HuH-7 (cell line): ENCODE measurements at places on chromosomes 1 and 21.

DNA sequence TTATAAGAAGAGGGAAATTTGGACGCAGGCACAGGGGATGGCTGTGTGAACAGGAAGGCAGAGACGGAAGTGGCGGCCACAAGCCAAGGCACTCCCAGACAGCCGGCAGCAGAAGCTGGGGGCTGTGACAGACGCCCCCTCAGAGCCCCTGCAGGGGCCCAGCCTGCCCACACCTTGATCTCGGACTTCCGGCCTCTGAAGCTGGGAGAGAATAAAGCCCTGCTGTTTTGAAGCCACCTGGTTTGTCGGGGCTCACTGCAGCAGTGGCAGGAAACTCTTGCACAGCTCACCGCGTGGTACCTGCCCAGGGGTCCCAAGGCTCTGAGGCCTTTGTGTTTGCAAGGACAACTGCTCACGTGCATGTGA is 13.7 kb downstream of the MEGF6 start:
- DNase-seq: no peak

- DNase-seq: no peak
These were observed 228.9 kb downstream of the TNR start for GRCh38 chr1:175514387-175514953.

- DNase-seq: no peak
These were observed 69.9 kb downstream of the RRAGC start for GRCh38 chr1:38789498-38790169.

- no peak for DNase-seq
These were observed 52.2 kb downstream of the DMRTB1 start for GRCh38 chr1:53511323-53511932.

DNA sequence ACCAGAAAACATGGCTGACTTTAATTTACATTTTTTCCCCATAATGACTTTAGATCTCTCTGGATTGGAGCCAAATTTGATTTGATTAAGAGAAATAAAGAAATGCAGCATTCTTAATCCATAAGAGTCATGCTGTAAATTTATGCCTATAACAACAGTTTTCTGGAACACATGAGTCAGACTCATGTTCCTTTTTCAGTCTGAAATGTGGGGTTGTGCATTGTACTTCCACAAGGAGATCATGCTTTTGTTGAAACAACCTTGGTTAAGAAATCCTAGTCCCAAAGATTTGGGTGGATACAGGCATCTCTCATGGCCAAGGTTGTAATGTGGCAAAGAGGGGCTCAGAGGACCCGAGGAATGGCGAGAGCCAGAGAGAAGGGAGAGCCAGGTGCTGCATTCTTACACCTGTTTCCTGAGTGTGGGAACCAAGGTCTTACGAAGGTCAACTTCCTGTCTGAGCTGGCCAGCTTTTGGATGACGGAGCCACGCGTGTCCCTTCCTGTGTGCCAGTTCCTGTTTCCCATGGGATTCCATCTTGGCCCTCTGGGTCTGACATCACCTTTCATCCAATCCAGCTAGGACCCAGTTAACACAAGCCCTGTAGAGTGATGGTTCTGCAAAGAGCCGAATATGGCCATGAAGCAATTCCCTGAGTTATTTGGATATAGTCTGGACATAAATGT is 23.1 kb downstream of the CLDN14 start:
- DNase-seq: no peak
